Stimulated activated CD8-positive, alpha-beta memory T cell treated with anti-CD3 and anti-CD28 coated beads, Interleukin-7, amount 100 ng/mL, for 1 hour (primary cell): ENCODE measurements at places on chromosomes 12 and 14.

DNA sequence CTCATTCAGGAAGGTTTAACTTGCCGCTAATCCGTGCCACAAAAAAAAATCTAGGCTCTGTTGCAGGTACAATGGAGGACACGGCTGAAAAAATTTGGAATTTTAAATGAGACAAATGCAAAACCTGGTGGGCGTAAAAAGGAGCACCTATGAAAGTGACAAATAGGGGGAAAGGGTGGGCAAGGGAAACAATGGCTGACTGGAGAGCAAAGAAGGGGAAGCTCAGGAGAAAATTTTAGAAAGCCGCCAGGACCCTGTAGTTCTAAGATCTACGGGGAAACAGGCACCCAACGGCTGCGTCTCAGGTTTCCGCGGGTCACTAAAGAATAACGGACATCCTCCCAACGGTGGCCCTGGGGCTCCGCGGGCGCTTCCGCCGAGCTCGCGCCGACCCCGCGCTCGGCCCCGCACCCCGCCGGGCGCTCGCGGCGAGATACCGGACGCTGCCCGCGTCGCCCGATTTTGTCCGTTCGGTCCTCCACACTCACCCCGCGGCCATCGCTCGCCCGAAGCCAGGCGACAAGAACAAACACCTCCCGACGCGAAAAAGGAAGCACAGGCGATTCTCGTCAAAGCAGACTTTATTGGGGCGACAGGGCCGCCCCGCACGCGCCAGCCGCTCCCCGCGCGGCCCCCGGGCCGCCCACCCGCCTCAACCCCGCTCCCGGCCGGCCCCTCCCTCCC, 1.1 kb upstream of the YY1 start:
- no peak for DNase-seq

GRCh38 chr14:90114554-90114953, 52.8 kb downstream of the KCNK13 start:
- DNase-seq, result no peak

- DNase-seq, result no peak
Observed at GRCh38 chr12:109462868-109463692, 14.0 kb downstream of the KCTD10 start.

DNA sequence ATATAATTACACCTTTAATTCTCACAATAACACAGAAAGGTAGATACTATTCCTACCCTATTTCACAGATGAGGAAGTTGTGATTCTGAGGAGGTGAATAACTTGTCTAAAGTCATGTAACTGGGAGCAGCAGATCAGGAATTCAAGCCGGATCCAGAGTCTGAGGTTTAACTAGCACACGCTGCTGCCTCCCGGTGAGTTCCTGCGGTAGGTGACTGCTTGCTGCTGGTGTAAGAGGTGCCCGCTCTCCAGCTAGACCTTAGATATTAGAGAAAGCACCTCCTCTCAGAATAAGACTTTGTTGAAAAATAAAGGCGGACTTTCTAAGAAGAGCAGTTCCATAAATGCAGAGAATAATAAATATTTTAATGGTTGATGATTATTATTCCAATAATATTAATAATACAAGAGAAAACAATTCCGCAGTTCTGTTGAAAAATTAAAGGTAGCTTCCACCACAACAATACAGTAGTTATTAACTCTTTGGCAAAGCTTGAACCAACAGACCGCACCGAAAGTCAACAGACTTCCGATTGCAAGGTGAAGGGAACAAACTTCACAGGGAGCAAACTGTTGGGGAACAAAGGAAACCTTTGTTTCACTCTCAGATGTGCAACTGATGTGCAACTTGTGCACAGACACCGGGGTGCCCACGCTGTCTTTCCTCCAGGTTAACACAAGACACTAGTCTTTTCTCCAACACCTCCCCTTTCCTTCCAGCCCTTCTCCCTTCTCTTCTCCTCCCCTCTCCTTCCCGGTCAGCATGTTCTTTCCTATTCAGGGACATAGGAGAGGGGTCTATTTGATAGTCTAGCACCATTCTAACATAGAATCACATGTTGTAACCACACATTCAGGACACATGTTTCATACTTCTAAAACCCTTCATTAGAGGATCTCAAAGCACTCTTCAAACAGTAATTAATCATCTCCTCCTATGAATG, 73.2 kb upstream of the EGLN3 start:
- DNase-seq, result no peak

GRCh38 chr14:90087433-90087832, 25.6 kb downstream of the KCNK13 start:
- DNase-seq, result no peak

GRCh38 chr12:77049767-77050353, 15.5 kb downstream of the E2F7 start:
- no peak for DNase-seq

GRCh38 chr12:25687226-25687625, 134.1 kb upstream of the LMNTD1 start:
- no peak for DNase-seq

- no peak for DNase-seq
Observed at GRCh38 chr12:5586201-5586600, 154.3 kb downstream of the NTF3 start.

DNA sequence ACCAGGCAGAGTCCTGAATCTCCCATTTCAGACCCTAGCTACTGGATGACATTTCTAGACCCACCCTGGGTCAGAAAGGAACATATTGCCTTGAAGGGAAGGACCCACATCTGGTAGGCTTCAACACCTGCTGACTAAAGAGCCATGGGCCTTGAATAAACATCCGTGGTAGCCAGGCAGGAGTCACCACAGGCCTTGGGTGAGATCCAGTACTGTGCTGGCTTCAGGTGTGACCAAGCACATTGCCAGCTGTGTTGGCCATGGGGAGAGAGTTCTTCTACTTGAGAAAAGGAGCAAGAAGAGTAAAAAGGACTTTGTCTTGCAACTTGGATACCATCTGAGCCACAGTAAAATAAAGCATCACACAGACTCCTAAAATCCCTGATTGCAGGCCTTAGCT, 332.6 kb downstream of the SLC16A7 start:
- DNase-seq, result no peak

DNA sequence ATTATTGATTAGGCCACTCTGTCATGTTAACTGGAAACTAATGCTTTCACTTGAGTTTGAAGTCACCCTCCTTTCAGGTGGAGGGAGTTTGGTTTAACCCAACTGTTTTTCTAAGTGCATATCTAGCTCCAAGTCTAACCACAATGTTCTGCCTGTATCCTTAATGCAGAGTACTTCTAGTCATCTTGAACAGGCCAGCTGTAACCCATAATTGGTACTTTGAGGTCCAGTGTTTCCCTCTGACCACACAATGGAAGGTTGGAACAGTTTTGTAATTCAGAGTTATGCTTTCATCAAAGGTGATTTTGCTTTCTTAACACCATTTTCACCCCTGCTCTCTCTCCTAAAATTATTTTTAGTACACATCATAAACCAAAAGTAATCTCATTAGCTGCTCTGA, 237.2 kb upstream of the DCN start:
- DNase-seq, result no peak

- DNase-seq, result no peak
Observed at GRCh38 chr12:54356228-54356627, 8.1 kb downstream of the GPR84 start.
